A172 (cell line): ENCODE measurements at places on chromosomes 6 and 20. TPM values are rescaled to one million over a fixed set of nuclear protein-coding genes. Genes with fewer than 3 reads are reported as not detected.

DNA sequence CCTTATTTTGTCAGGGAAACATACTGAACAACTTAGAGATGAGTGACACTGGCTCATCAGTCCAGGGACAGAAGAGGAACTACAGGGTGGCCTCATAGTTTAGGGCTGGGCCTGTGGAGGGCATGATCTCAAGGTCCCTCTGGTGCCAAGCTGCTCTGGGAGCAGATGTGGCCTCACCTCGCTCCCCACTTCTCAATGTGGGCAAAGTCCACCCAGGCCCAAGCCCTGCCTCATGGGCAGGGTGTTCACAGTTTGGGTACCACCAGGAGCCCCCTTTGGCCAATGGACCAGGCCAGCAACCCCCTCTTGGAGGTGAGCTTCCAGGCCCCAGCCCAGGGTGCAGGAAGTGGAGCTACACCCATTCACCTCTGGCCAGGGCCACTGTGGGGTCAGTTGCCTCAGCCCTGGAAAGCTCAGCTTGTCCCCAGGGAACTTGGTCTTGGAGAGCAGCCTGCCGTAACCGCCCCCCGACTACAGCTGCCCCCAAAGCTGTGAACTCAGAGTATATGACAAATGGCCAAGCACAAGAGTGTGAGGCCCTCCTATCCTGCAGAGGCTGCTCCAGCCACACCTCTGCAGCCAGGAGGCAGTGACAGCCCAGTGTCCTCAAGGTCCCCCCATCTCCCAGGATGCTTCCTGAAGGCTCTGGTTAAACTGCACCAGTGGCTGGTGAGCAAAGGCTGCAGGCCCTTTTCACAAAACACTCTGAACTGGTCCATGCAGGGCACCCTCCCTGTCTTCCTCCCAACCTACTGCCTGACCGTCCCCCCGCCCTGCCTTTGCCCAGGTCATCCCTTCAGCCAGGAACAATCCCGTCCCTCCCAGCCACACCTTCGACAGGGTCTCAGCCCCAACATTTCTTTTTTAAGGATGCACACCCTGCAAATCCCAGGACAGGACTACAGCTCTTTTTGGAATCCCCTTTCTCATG, 3.6 kb downstream of the ADISSP start:
- DNase-seq = no peak

The SLC17A1 gene
- not detected in 2 replicates for total RNA-seq

DNA sequence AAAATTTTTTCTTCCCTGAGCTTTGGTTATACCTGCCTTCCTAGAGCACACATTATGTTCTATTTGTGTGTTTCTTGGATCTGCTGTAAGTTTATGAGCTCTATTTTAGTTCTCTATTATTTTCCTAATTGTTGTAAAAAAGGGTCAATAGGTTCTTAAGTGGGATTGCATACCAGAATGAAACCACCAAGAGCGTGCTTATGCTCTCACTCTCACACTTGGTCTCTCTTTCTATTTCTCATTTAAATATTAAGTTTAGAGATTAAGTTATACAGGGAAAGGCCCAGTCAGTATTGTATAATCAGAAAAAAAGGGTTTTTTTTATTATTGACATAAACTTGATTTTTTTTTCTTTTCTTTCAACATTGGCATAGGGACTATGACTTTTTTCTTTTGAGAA, 96.8 kb downstream of the RIMS1 start:
- DNase-seq = no peak

The FAXC gene
- total RNA-seq = 8.1 and 10.9 TPM in 2 replicates

The HLA-DRA gene
- total RNA-seq = not detected in 2 replicates

DNA sequence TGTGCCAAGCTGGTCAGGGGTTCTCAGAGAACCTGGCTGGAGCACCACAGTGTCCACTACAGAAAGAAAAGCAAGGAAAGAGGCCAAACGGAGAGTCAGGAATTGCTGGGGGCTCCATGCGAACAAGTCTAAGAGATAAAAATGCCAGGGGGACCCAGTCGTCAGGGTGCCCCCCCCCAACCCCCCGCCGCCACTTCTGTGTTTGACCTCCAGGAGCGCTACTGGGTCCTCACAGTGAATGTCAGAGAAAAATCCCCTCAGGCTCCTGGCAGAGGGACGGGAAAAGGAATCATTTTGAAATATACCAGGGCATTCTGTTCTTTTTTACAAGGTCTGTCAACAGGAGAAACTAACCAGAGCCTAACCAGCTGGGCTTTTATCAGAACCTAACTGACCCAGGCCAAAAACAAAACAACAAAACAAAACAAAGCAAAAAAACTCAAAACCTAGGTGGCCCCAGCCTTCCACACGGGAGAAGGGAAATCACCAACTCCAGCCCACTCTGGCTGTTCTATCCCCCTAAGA, 17.9 kb upstream of the NELFCD start:
- no peak for DNase-seq

GRCh38 chr6:88179692-88180091, 13.5 kb upstream of the CNR1 start:
- no peak for DNase-seq

DNA sequence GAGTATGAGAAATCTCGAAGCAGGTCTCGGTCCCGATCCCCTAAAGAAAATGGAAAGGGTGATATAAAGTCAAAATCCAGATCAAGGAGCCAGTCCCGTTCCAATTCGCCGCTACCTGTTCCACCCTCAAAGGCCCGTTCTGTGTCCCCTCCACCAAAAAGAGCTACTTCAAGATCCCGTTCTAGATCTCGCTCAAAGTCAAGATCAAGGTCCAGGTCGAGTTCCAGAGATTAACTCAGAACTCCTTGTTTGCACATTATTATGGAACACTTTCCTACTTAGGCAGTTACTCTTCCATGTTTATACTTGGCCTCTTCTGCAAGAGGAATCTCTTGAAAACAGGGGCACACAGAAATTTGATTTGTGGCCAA, 3.1 kb downstream of the SRSF6 start:
- no peak for DNase-seq

DNA sequence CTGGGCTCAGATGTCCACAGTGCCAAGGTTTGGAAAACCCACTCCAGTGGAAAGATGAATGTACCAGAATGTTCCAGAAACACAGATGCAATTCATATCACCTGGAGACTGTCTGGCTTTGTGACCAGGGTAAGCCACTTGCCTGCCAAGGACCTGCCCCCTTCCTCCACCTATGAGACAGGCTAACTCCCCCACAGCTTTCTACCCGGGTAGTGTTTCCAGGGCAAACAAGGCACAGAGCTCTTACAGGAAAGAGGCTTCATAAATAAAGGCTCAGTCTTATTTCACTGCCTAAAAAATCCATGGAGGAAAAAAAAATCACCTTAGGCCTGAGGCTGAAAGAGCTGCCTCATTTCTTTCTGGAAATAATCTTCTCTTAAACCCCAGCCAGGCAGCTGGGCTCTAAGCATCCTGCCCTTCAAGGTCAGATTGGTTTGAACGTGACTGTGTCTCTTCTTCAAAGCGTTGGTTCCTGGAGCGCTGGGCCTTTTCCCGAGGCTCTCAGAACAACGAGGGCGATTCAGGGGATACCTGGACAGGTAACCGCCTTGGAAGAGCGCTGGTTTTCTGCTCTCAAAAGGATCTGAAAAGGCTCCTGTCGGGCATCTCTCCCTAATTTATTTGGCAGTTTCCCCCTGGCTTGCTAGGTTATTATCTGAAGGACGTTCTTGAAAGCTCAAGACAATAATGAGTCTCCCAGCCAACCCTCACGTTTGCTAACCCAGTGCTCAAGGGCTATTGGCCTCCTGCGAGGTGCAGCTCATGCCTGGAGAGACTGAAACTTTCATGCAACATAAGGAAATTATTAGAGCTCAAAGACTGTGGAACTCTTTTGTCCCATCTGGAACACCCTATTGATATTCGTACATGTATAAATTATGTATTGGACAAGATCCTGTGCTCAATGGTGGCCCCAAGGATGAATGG, 199.2 kb upstream of the PMEPA1 start:
- DNase-seq = no peak

The CALHM4 gene
- not detected in 2 replicates for total RNA-seq

DNA sequence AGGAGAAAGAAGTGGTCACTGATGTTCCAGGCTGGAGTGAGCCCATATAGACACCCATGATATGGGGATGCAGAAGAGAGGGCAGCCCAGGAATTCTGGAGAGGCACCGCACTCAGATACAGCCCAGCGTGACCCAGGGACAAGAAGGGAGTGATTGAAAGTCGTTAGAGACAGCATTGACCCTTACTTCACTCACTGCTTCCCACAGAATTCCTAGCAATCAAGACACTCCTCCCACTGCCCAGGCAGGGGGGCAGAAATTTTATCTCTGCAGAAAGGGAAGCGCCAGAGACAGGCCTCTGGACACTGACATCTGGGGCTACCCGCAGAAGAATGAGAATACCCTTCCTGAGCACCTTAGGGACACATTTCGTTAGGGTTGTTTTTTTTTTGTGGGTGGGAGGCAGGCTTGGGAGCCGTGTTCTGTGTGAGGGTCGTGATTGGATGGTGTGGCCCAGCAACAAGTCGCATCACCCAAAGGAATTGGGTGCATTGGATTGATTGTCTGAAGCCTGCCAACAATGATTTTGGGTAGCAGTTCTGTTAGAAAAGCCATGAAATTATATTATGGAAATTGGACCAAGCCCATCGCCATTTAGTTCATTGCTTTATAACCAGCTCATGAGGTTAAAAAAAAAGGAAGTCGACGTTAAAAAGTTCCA, 45.9 kb upstream of the MAP3K4 start:
- DNase-seq = no peak

The MAS1 gene
- total RNA-seq = not detected in 2 replicates

The BCKDHB gene
- total RNA-seq = 10.7 and 14.2 TPM in 2 replicates

- DNase-seq = no peak
Measured at GRCh38 chr6:74577619-74578018, 628.2 kb downstream of the COL12A1 start.

DNA sequence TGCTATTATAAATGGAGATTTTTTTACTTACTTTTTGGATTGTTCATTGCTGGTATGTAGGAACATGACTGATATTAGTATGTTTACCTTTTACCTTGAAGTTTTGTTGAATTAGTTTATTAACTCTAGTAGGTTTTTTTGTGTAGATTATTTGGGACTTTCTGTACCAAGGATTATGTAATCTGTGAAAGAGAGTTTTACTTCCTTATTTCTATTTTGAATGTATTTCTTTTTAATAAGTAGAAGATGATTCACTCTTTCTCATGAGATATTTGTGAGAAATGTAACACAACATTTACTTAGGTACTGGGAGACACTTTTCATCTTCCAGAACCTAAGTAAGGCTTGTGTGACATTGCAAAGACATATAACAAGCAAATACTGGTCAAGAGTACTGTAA, 473.9 kb upstream of the HS3ST5 start:
- DNase-seq = no peak

DNA sequence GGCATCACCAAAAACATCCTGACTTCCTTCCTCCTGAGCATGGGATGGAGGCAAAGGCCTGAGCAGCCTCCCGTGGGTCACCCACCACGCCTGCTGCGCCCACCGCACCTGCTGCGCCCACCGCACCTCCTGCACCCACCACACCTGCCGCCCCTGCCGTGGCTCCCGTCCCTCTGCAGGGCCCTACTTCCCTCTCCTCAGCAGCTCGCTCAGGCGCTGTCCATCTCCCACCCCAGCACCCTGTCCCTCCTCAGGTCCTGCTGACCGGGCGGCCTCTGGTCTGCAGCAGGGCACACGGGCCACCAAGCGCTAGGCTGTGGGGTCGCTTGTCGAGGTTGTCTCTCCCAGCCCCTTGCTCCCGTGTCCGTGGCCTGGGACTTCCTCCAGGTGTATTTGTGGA, 72.7 kb upstream of the SLCO4A1 start:
- DNase-seq = no peak

DNA sequence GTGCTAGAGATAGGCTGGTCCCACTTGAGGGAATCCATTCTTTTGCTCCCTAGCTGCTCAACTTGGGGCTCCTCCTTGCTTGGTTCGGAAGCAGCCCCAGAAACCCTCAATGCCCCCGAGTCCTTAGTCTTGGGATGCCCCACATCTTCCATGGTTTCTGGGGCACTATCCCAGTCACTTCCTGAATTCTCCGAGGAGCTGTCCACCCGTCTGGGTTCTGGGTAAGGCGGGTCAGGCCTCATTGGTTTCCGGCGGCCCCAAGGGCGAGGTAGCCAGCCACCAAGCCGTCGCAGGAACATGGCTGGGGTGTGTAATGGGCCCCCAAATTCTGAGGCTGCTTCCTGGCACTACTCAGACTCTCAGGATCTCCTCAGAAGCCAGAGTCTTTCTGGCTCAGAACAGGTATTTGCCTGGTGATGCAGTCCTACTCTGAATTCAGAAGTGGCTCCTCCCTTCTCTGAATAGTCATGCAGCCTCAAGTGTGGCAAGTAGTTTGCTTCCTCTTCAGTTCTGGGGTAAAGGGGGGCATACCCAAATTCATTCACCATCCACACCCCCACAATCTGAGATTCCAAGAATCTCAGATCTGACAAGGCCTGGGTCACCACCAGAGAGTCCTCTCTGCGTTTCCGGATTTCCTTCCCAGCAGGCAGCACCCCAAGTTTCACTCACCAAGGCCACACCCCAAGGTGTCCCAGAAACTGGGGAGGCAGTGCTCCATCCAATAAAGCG, 763 bp downstream of the C6orf47 start:
- no peak for DNase-seq

The CAGE1 gene
- total RNA-seq = not detected in 2 replicates

The FRMD1 gene
- total RNA-seq = not detected in 2 replicates

GRCh38 chr6:30443657-30444450, 45.5 kb upstream of the HLA-E start:
- no peak for DNase-seq

GRCh38 chr6:140462453-140463311, 1088.2 kb upstream of the CITED2 start:
- DNase-seq = peak; percentile 57

DNA sequence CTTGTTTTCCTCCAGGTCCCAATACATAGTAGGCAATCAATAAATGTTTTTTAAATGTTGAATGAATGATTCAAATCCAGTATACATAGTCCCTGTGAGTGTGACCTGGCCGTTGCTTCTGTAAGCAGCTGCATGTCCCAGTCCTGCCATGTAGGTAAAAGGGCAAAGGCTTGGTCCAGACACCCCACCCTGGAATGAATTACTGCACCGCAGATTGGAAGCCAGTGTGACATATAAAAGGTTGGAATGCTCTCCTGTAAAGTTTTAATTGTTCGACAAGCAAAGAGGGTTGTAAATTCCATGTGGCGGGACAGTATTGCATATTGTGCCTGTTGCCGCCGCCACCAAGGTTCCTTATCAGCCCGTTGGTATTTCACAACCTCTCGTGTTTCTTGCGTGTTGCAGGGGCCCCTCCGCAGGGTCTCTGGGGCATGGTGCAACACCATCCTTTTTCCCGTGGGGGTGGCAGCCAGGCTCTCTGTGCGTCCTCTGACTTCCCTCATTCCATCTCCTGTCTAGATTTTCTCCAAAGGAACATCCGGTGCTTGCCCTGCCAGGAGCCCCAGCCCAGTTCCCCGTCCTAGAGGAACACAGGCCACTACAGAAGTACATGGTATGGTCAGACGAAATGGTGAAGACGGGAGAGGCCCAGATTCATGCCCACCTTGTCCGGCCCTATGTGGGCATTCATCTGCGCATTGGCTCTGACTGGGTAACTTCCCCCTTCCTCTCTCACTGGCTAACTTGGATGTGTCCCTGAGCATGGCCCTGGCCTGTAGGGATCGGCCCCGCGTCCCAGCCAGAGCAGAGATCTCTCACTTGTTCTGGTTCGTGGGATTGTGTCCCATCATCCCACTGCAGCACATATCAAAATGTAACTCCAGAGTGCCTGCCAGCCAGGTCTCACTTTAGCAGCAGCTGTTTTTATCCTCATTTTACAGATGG, 20.3 kb downstream of the POFUT1 start:
- DNase-seq = peak; percentile 45

- DNase-seq = no peak
Measured at GRCh38 chr20:46811224-46812084, 83.2 kb upstream of the EYA2 start.
